H7 (cell line): ENCODE measurements at places on chromosomes 4 and X.

DNA sequence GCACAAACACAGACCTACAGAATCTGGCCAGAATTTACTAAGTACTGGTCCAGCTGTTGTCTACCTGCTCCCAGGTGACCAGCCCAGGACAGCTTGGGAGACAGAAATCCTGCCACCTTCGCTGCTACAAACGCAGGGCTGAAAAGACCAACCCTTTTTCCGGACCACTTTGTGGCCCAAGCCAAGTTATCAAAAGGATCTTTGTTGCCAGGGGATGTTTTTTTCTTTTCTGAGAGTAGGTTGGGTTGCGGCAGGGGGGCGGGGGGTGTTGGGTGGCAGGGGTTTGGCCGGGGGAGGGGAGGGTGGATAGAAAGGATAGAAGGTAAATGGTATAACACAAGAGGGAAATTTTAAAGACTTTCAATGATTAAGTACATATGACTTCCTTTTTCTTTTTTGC is 63.4 kb downstream of the STOX2 start:
- peak; percentile 64 for DNase-seq

GRCh38 chr4:184959786-184960185 is 58.5 kb upstream of the HELT start:
- no peak for DNase-seq

GRCh38 chrX:9874483-9874882 is 88.3 kb downstream of the SHROOM2 start:
- no peak for DNase-seq

- DNase-seq = no peak
Observed at GRCh38 chr4:153418121-153418520, 48.0 kb upstream of the TMEM131L start.

DNA sequence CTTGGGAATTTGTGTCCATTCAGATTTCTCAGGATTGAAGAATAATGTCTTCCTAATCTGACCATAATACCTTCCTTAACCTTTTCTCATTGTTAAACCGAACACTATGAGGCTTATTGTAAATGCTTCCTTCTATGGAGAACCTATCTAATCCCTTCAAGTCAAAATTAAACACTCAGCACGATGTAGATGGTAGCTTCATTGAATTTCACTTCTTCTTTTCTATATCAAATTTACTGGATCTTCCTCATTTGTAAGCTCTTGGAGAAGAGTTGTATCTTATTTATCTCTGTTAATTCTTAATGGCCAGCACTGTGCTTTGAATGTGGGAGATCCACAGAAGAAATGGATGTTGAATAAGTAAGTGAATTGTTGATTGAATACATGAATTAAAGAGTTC is 109.0 kb upstream of the RAPGEF2 start:
- DNase-seq = no peak

DNA sequence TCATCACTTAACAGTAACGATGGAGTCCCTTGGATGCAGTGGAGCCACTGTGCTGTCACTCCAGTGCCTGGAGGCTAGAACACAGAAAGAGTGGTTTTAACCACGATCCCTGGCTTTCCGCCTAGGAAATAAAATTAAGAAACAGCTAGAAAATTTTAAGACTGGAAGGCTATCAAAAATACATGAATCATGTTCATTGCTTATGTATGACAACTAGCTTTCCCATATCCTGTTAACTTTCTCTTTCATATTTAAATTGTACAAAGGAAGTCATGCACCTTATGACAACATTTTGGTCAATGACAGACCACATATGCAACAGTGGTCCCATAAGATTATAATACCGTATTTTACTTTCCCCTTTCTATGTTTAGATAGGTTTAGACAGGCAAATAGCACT is 115.1 kb downstream of the GALNTL6 start:
- DNase-seq = no peak

DNA sequence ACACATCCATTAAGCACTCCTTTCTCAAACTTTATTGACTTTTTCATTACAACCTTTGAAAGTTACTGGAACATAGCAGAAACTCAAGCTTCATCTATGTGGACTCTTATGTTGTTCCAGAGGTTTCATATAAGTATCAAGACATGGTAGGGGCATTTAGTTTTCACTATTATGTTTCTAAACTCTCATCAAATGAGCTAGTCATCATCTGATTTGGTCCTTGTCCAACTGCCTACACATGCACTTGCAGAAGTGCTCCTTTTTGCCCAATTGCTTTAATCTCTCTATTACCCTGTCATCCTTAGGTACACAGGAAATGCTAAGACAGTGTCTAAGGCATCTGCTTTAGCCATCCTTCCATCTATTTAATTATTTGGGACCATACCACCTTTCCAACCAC is 42.2 kb upstream of the EPGN start:
- DNase-seq = no peak
